ENCODE measurements at places on chromosomes 16 and 17. TPM values are rescaled to one million over a fixed set of nuclear protein-coding genes. Genes with fewer than 3 reads are reported as not detected.

- H3K27ac ChIP-seq: no peak overlapping the region
- H3K27me3 ChIP-seq: no peaks in the 10 kb centered on the region
- H3K4me1 ChIP-seq: no peaks in the 10 kb centered on the region
- DNase-seq: no peak
- no peaks in the 10 kb centered on the region for H3K36me3 ChIP-seq
- H3K4me3 ChIP-seq: no peak overlapping the region
Measured at GRCh38 chr16:19188406-19188805, 20.4 kb downstream of the SYT17 start.

DNA sequence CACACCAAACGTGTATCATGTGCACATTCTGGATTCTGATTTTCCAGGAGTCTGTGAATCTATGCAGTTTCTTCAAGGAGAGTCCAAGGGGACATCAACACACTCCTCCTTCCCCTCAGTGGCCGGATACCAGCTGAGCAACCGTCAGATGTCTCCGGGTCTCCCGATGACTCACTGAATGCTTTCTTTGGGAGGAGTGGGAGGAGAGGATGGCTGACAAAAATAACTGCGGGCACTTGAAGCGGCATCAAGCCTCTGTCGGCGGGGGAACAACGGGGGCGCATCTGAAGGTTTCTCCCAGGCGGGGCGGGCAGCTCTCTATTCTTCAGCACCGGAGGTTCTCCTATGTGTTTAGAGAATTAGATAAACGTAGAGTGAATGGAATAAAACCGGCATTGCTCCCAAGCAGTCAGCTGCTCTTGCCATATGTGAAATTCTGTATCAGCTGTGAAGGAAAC lies 24.6 kb upstream of the LRRC75A start:
- peaks cover 35% of the 10 kb centered on the region for H3K27me3 ChIP-seq
- H3K36me3 ChIP-seq: no peaks in the 10 kb centered on the region
- H3K4me1 ChIP-seq: peaks cover 8% of the 10 kb centered on the region
- no peak overlapping the region for H3K27ac ChIP-seq
- peak overlapping the region; percentile 15 for H3K4me3 ChIP-seq

DNA sequence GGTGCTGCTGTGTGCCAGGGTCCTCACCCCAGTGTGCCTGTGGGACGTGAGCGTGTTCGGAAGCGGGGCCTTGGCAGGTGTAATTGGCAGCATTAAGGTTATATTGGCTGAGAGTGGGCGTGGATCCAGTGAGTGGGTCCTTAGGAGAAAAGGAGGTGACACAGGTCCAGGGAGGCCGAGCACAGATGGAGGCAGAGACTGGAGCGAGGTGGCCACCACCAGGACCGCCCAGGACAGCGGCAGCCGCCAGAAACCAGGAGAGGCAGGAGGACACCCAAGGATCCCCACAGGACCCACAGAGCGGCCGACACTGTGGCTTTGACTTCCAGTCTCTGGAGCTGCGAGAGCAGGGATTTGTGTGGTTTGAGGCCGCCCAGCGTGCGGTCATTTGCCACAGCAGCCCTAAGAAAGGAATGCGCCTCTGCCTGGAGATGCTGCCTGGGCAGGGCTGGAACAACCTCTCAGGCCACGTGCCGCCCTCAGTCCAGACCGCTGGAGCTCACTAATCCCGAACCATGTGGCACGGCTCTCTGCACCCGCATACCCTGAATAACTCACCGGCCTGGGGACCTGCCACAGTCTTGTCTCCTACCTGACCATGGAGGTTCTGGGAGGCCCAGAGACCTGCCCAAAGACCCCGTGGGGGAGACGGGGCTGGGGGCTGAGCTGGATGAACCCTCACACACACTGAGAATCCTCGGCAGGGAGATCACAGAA lies 45.4 kb downstream of the SOX8 start:
- H3K27ac ChIP-seq: no peak overlapping the region
- H3K27me3 ChIP-seq: peaks cover 44% of the 10 kb centered on the region
- H3K4me1 ChIP-seq: no peaks in the 10 kb centered on the region
- no peaks in the 10 kb centered on the region for H3K36me3 ChIP-seq

DNA sequence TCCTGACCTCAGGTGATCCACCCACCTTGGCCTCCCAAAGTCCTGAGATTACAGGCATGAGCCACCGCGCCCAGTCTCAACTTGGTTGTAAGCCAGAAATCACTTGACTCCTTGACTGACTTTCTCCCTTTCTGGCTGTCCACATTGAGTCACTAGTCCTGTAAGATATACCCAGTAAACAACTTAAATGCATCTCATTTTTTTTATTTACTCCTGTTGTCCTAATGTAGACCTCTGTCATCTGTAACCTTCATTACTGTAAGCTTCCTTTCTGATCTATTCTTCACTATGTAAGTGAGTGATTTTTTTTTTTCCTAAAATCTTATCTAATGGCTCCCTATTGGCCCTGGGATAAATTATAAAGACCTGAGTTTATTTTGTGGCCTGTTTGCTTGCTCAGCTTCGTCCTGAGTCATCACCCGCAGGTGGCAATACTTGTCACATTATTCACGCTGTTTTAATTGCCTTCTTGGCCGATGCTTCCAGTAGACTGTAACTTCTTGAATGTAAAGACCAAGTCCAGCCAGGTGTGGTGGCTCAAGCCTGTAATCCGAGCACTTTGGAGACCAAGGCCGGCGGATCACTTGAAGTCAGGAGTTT lies 41.0 kb downstream of the PAFAH1B1 start:
- H3K27ac ChIP-seq: peak overlapping the region; percentile 46
- DNase-seq: peak; percentile 78
- H3K36me3 ChIP-seq: peaks cover 7% of the 10 kb centered on the region
- peaks cover 42% of the 10 kb centered on the region for H3K4me1 ChIP-seq
- no peaks in the 10 kb centered on the region for H3K27me3 ChIP-seq
- H3K4me3 ChIP-seq: no peak overlapping the region

MYH11 gene
- polyA plus RNA-seq: not detected

- H3K27me3 ChIP-seq: no peaks in the 10 kb centered on the region
- peaks cover 60% of the 10 kb centered on the region for H3K36me3 ChIP-seq
Measured at GRCh38 chr17:75241996-75242460, 19.4 kb downstream of the GGA3 start.

DNA sequence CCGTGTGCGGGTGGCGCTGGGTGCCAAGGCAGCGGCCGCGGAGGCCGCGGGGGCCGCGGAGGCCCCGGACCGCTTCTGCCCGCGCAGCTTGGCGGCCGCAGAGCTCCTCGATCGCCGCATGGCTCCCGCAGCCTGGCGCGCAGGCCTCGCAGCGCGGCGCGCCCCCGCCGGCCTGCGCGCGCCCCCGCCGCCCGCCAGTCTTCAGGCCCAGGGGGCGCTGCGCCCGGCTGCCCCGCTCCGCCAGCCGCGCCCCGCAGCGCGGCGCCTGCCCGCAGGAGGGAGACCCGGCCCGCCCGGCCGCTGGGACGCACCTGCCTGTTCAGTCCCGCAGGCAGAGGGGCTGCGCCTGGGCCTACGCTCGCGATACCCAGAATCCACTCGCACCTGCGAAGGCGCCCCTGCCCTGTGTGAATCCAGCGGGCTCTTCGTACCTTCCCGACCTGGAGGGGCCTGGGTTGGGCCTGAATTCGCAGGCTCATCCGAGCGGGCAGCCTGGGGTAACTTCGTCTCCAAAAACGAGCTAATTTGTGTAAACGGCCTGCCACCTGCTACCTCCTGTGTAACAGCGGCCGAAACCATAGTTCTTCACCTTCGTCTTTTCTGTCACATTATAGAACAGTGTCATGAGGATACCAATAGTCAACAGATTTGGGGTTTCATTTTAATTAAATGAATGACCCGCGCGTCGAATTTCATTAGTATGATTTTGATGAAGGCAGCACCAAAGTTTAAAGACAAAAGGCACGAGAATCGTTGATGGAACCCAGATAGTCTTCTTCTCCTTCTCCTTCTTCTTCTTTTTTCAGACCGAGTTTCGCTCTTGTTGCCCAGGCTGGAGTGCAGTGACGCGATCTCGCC lies at the start of gene CENPV:
CENPV (minus strand) TSS at position 153 of the 858 bp plus-strand sequence; CDS start at position 120, 33 bp downstream.
- no peak within 1 kb of the TSS for H3K27ac ChIP-seq
- peaks cover 6% of the 10 kb centered on the region for H3K4me1 ChIP-seq
- no peaks in the 10 kb centered on the region for H3K36me3 ChIP-seq

GRCh38 chr16:51820176-51820575 lies 669.1 kb upstream of the SALL1 start:
- no peak overlapping the region for H3K27ac ChIP-seq
- H3K4me3 ChIP-seq: no peak overlapping the region
- no peaks in the 10 kb centered on the region for H3K4me1 ChIP-seq
- no peaks in the 10 kb centered on the region for H3K36me3 ChIP-seq
- H3K27me3 ChIP-seq: no peaks in the 10 kb centered on the region

GRCh38 chr17:4150096-4150495 lies 7.1 kb downstream of the CYB5D2 start:
- peaks cover 4% of the 10 kb centered on the region for H3K4me1 ChIP-seq
- no peak for DNase-seq
- no peak overlapping the region for H3K4me3 ChIP-seq
- no peak overlapping the region for H3K27ac ChIP-seq

GRCh38 chr17:80664217-80664790 lies 119.7 kb downstream of the RPTOR start:
- no peak overlapping the region for H3K27ac ChIP-seq
- H3K36me3 ChIP-seq: peaks cover 3% of the 10 kb centered on the region
- DNase-seq: no peak
- peaks cover 3% of the 10 kb centered on the region for H3K4me1 ChIP-seq
- H3K27me3 ChIP-seq: no peaks in the 10 kb centered on the region

GRCh38 chr16:53960954-53961616 lies 257.1 kb downstream of the FTO start:
- no peaks in the 10 kb centered on the region for H3K36me3 ChIP-seq
- no peak overlapping the region for H3K4me3 ChIP-seq
- DNase-seq: no peak
- H3K27ac ChIP-seq: no peak overlapping the region
- H3K4me1 ChIP-seq: peaks cover 4% of the 10 kb centered on the region

WFDC1 gene
- not detected for polyA plus RNA-seq

- DNase-seq: no peak
- H3K4me1 ChIP-seq: peaks cover 11% of the 10 kb centered on the region
- H3K27ac ChIP-seq: peak overlapping the region; percentile 97
- H3K4me3 ChIP-seq: peak overlapping the region; percentile 100
- no peaks in the 10 kb centered on the region for H3K27me3 ChIP-seq
Measured at GRCh38 chr17:44187131-44187899, 543 bp downstream of the TMUB2 start.

GRCh38 chr16:27690608-27691007 lies 140.7 kb downstream of the KATNIP start:
- no peaks in the 10 kb centered on the region for H3K36me3 ChIP-seq
- no peak overlapping the region for H3K27ac ChIP-seq
- DNase-seq: no peak
- no peaks in the 10 kb centered on the region for H3K4me1 ChIP-seq

- H3K27me3 ChIP-seq: no peaks in the 10 kb centered on the region
- H3K4me1 ChIP-seq: no peaks in the 10 kb centered on the region
- H3K27ac ChIP-seq: no peak overlapping the region
- no peaks in the 10 kb centered on the region for H3K36me3 ChIP-seq
Measured at GRCh38 chr17:50339381-50339780, 6.5 kb upstream of the XYLT2 start.

GRCh38 chr17:78993241-78993956 lies 13.7 kb upstream of the LGALS3BP start:
- H3K36me3 ChIP-seq: peaks cover 57% of the 10 kb centered on the region
- no peak for DNase-seq
- H3K4me3 ChIP-seq: no peak overlapping the region
- no peaks in the 10 kb centered on the region for H3K27me3 ChIP-seq
- H3K27ac ChIP-seq: no peak overlapping the region

- H3K27ac ChIP-seq: no peak overlapping the region
- no peak for DNase-seq
- H3K27me3 ChIP-seq: no peaks in the 10 kb centered on the region
- no peak overlapping the region for H3K4me3 ChIP-seq
Measured at GRCh38 chr16:85281181-85281580, 168.9 kb upstream of the CIBAR2 start.

DNA sequence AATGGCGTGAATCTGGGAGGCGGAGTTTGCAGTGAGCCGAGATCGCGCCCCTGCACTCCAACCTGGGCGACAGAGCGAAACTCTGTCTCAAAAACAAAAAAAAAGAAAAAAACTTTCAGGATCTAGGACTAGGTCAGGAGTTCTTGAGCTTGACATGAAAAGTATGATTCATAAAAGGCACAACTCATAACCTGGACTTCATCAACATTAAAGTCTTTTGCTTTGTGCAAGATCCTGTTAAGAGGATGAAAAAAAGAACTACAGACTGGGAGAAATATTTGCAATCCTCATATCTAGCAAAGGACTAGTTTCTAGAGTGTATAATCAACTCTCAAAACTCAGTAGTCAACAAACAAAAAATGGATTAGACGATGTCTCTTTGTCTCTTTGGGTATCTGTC lies 40.0 kb downstream of the TBC1D16 start:
- peaks cover 11% of the 10 kb centered on the region for H3K4me1 ChIP-seq
- no peaks in the 10 kb centered on the region for H3K36me3 ChIP-seq
- no peaks in the 10 kb centered on the region for H3K27me3 ChIP-seq
- H3K4me3 ChIP-seq: no peak overlapping the region
- no peak overlapping the region for H3K27ac ChIP-seq
- DNase-seq: no peak

DNA sequence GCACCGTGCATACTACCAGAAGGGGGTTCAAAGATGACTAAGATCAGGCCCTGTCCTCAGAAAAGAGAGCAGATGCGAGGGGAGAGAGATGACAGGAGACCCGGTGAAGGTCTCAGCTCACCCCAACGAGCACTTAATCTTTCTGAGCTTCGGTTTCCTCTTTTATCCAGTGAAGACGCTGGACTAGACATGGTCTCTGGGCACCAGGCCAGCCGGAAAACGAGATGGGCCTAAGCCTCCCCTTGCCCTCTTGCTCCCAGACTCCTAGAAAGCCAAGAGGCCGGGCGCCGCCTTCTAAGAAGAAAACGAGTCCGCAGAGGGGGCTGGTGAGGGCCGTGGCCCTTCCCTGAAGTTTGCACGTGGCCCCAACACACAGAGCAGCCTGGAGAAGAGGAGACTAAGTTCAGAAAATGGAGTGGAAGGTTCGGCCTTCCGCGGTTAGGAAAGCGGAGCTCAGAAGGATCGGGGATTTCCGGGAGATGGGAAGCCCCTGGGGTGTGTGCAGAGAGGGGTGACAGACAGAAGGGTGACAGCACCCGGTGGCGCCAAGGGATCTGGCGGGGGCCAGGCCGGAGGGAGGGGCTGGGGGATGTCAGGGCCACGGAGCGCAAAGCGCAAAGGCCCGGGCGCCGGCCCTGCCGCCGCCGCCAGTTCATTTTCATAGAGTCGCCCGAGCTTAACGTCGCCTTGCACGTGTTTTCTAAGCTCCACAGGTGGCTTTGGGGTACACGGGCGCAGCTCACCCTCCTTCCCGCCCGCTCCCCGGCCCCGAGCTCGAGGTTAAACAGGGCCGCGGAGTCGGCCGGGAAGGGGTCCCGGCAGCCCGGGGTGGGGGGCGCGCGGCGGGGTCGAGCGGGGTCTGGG lies 42.1 kb upstream of the BHLHA9 start:
- no peaks in the 10 kb centered on the region for H3K4me1 ChIP-seq
- H3K27me3 ChIP-seq: peaks cover 64% of the 10 kb centered on the region

MRPL58 gene
- polyA plus RNA-seq: 53.6 TPM

GRCh38 chr16:50301626-50302471 lies 35.5 kb downstream of the ADCY7 start:
- no peak for DNase-seq
- no peaks in the 10 kb centered on the region for H3K27me3 ChIP-seq
- H3K4me3 ChIP-seq: no peak overlapping the region

All from keratinocyte (primary cell).